Hypothalamus (tissue), 51 donors: ENCODE measurements at places on chromosomes 11 and 22.

- no peak for DNase-seq
Measured at GRCh38 chr11:84419616-84420015, 1133.4 kb upstream of the CCDC90B start.

- DNase-seq, result no peak
Measured at GRCh38 chr11:35089666-35090065, 49.3 kb upstream of the CD44 start.

DNA sequence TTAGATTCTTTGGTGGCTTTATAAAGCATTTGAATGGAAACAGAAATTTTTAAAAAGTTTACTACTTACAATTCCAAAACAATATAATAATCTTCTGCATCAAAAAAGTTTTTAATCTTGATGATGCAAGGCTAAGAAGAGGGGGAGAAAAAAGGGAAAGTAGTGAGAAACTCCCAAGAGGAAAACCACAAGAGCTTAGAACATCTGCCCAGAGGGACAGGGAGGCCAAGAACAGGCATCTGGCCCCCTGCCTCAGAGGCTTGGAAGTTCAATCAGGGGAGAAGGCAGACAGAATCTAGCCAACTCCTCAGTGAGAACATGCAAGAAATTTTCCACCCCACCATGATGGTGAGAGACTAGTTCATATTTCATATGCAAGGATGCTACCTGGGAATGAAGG lies 23.8 kb upstream of the TTC28 start:
- DNase-seq, result no peak

GRCh38 chr11:76637491-76638269 lies 32.9 kb downstream of the LRRC32 start:
- DNase-seq, result no peak

- no peak for DNase-seq
Measured at GRCh38 chr11:14578541-14578956, 58.4 kb upstream of the PSMA1 start.

GRCh38 chr11:9158898-9159391 lies 67.5 kb upstream of the SCUBE2 start:
- no peak for DNase-seq
